ENCODE measurements at places on chromosomes 3 and 15.
A peak's percentile ranks its signal among the peaks of the same experiment; 100 is the strongest.

DNA sequence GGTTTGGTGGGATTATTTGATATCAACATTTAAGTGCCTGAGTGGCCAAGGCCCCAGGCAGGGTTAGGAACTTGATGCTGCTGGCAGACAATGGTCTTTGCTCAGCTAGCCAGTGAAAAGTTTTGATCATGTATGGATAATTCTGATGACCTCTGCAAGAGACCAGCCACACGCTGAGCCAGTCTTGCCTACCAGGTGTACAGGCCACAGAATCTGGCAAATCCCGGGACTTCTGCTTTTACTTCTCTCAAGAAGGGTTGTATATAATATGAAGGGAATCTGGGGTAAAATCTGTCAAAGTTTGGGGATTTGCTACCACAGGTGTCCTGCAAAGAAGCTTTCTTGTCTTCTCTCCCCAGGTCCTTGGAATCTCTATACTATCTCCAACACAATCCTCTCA, 331.4 kb upstream of the GOLIM4 start:
- DNase-seq = no peak

- DNase-seq = no peak
Measured at GRCh38 chr3:109644746-109645145, 307.4 kb upstream of the DPPA4 start.

DNA sequence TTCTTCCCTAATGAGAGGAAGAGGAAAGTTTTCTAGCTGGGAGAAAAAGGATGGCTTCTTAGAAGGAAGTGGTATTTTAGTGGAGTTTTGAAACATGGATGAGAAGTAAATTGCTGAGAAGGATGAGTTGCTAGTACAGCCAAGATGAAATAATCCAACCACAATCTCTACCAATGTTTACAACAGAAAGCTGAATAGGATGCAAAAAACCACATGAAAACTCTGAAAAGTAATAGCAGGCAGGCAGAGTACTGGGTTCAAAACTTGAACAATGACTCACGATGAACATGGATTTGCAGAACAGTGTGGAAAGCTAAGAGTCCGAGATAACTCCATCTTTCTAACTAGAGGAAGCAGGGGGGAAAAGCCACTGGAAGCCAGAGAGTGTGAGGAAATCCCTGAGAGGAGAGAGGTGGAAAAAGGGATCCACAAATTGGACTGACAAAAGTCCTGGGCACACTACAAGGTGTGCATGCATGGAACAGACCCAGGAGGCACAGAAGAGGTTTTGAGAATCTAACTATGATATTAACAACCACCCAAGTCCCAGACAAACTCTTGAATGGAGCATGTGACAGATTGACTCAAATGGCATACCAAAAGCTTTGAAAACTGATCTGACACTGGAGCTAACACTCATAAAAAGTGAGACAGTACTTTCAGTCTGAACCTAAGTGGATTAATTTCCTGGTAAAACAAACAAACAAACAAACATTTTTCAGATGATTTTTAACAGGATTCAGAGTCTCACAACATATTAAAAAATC, 76.7 kb downstream of the ST6GAL1 start:
- no peak for DNase-seq

DNA sequence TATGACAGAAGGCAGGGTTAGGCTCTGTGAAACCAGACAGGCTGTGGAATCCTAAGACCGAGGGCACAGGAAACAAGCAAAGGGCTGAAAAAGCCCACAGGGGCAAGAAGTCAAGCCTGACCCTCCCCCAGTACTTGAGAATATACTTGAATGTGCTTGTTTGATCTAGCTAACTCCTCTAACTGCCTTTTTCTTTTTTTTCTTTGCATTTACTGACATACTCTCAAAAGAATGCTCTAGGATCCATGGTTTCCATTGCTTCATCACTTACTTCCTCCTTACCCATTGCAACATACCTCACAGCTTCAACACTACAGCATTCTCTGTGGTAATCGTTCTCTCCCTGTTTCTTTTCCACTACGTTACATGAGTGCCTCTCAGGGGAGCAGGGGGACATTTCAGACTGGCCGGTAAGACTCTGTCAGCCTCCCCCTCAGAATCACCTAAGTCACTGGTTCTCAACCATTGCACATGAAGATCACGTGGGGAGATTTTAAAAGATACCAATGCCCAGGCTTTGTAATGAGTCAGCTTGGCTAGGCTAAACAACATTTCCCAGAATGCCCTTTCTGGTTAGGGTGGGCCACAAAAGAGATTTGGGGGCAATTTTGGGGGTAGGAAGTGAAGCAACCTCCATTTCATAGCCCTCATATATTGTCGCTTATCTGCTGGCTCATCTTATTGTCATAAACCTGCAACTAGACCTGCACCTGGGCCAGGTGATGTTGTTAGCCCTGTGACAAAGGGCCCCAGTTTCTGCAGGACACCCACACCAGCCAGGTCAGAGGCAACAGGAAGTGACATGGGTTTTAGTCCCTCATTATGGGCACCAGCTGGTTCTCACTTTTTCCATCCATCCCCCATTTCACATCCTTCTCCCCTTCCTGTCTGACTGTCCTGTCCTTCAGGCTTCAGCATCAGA, 24.6 kb upstream of the RSL24D1 start:
- DNase-seq = peak; percentile 95

DNA sequence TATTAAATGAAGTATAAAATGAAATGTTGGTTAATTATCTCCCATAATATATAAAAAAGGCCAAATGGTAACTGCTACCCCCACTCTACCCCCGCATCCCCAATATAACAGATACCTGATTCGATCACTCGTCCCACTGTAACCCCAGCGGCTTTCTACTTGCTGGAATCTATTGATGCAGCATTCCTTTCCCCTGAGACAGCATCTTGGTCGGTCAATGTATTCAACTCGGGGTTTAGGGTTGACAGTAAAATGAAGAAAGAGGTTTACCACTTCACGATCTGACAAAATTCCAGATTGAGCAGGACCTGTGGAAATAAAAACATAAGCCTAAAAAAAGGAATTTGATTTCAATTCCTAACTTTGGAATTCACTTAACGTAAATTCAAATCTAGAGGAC, 18.6 kb upstream of the C15orf40 start:
- DNase-seq = no peak

DNA sequence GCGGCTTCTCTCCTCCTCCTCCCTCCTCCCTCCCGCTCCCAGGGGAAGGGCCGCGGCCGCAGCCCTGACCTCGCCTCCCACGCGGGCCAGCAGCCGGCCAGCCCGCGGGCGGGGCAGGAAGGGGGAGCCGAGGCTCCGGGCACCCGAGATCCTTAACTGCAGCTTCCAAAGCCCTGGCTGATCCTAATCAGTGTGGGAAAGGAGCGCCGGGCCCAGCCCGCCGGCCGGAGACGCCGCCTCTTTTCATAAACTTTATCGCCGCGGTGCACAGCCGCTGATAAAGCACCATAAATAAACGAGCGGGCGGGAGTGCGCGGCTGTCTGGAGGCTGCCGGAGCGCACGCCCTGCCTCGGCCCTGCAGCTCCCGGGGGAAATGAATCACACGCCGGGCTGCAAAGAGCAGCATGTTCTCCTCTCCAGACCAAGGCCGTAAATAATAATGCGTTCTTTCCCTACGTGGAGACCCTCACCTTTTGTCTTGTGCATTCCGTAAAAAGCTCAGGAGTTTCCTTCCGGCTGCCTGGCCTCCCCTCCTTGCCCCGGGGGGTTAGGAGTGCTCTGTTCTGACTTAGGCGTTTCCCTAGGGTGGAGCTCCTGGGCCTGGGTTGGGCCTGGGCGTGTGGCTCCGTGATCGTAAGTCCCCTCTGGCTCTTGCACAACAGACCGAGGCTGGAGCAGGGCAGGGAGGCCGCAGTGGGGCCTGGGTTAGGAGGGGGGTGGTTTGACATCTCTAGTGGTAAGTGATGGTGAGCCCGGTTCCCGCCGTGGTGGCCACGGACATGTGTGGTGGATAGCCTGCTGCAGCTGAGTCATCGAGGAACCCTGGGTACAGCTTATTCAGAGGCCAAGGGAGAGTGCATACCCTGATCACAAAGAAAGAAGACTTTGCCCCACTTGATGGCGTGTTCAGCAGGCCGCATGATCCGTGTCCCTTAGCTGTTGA, 132.6 kb upstream of the HES1 start:
- DNase-seq = peak; percentile 87

GRCh38 chr15:47787875-47788274, 70.6 kb downstream of the SEMA6D start:
- DNase-seq = no peak

DNA sequence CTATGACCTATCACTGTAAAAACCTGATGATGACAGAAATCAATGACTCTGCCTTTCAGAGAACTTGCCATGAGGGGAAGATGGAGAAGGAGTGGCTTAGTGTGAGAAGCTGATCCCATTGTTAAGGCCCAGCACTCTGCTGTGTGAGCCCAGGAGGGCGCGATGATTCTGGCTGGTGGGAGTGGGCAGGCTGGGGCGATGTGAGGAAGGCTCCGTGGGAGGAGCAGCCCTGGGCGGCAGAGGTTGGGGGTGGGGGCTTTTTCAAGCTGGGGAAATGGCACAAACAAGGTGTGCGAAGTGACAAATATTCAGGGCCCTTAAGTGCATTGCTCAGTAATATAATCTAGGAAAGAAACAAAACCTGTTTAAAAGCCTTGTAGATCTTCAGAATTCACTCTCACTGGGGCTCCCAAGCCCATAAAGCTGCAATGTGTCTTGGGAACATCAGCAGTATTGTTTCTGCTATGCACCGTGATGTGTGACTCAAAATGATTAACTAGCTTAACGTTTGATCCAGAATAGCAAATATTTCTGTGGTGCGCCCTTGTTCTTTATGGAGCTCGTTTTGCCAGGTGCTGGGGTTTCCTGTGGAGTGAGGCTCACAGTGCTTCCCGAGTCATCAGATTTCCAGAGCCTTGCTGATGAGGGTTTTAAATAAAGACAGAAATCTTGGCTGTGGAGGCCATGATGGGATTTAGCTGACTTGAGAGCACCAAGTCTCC, 141.0 kb downstream of the CHDH start:
- DNase-seq = no peak

DNA sequence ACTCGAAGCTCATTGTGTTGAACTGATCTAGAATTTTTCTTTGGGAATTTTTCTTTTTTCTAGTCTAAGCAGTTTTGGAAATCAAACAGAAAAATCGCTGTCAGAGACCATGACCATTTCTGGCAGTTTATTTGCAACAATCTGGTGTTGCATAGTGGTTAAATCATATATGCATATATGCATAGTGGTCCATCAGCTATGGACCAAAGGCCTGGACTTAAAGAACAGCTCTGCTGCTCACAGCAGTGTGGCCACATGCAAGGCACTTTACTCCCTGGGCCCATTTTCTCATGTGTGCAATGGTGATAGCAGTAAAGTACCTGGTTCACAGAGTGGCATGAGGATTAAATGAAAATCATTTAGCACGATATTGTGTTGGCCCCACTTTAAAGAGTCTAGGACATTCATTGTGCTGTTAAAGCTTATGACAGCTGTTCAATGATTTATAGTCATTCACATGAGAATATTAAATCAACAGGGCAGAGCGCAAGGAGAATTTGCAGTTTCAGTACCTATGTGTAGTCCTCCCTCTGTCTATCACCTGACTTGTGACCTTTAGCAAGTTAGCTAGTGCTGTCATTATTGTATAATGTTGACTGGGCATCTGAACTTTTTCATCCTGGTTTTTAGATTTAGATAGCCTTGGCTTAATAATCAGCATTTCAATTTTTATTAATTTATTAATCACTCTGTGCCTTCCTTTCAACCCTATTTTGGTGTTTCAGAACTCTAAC, 46.4 kb downstream of the BLM start:
- DNase-seq = no peak

GRCh38 chr15:61997786-61998185, 62.5 kb downstream of the VPS13C start:
- no peak for DNase-seq

- peak; percentile 67 for DNase-seq
Measured at GRCh38 chr3:5122741-5123706, 932 bp downstream of the ARL8B start.

GRCh38 chr3:69747511-69748258, 8.4 kb downstream of the MITF start:
- DNase-seq = no peak

DNA sequence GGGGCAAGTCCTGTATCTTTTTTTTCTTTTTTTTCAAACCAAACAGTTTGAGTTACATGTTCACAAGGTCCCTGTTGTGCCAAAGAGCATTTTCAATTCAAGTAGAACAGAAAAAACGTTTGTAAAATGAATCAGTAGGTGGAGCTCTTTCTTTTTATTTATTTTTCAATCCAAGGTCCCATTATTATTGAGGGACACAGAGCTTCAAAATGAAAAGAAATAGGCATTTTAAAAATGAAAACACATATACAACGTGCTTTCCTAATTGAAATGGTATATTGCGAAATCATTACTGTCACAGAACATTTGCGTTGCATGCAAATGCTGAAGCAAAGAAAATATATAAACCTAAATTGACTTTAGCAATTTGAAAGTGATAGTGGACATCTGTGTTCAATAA, 711.0 kb downstream of the MECOM start:
- DNase-seq = peak; percentile 13

- no peak for DNase-seq
Measured at GRCh38 chr3:53704363-53704725, 141.9 kb downstream of the CHDH start.
